Activated T-helper 17 cell treated with anti-CD3 and anti-CD28 coated beads, Interleukin-2, amount 50 U/mL, for 72 hours (primary cell): ENCODE measurements at places on chromosomes 12 and 14. TPM values are rescaled to one million over a fixed set of nuclear protein-coding genes. Genes with fewer than 3 reads are reported as not detected.

GRCh38 chr12:32110942-32111341 is 4.3 kb downstream of the BICD1 start:
- ATAC-seq, result no peak
- H3K36me3 ChIP-seq, result no peaks in the 10 kb centered on the region
- no peak overlapping the region for H3K27ac ChIP-seq
- H3K4me3 ChIP-seq, result no peak overlapping the region

DNA sequence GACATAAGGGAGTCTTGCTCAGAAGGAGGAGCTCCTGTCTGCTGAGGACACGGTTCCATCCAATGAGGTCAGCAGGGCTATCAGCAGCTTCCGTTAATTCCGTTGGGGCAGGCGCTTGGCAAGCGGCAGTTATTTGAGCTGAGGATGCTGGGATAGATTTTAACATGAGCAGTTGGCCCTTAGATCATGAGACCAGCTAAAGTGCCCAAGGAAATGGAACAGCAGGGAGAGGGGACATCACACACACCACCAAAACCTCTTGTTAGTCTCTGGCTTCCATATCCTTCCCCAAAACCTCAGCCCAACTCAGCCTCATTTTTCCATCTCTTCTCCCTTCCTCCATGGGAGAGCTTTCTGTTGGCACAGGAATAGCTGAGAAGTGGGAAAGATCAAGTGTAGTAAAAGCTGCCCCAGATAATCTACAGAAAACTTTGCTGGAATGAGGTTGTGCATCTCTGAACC is 138.7 kb upstream of the PZP start:
- no peak overlapping the region for H3K27ac ChIP-seq
- no peaks in the 10 kb centered on the region for H3K36me3 ChIP-seq
- H3K4me3 ChIP-seq, result no peak overlapping the region
- H3K27me3 ChIP-seq, result no peaks in the 10 kb centered on the region
- ATAC-seq, result no peak

Gene CELA1
- not detected for total RNA-seq

Gene ASPG
- total RNA-seq, result not detected

Gene ATF7
- total RNA-seq, result 31.5 TPM

Gene FAM186B
- 0.11 TPM for total RNA-seq
